Caki2 (cell line): ENCODE measurements at places on chromosomes 3 and 15. TPM values are rescaled to one million over a fixed set of nuclear protein-coding genes. Genes with fewer than 3 reads are reported as not detected.

Gene TMEM108
- not detected in 2 replicates for total RNA-seq

DNA sequence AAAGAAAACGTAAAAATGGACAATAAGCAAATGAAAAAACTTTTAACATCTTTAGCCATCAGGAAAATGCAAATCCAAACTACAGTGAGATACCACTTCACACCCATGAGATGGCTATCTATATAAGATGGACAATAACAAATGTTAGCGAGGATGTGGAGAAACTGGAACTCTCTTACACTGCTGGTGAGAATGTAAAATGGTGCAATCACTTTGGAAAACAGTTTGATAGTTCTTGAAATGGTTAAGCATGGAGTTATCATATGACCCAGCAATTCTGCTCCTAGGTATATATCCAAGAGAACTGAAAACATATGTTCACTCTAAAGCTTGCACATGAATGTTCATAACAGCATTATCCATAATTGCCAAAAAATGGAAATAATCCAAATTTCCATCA is 21.3 kb upstream of the TEX9 start:
- DNase-seq, result no peak

GRCh38 chr15:34056911-34057310 is 17.9 kb upstream of the AVEN start:
- DNase-seq, result peak; percentile 34

DNA sequence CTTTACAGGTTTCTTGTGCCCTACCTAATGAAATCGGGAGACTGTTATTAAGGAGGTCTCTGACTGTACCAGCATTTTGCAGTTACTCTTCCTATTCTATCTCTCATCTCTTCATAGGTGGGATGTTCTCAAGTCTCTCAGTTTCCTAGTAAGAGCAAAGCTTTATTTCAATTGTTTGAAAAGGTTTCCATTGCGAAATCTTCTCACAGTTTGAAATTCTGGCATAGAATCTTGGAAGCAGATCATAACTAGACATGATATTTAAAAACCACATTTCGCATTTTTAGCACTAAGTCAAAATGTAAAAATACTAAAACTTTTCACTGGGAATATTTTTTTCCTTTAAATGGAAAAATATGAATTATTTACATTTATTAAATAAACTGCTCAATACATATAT is 1311.4 kb downstream of the ROBO2 start:
- no peak for DNase-seq

- peak; percentile 45 for DNase-seq
Measured at GRCh38 chr15:55168350-55168974, 28.3 kb downstream of the RSL24D1 start.

GRCh38 chr3:161388855-161389254 is 17.5 kb upstream of the SPTSSB start:
- DNase-seq, result no peak

DNA sequence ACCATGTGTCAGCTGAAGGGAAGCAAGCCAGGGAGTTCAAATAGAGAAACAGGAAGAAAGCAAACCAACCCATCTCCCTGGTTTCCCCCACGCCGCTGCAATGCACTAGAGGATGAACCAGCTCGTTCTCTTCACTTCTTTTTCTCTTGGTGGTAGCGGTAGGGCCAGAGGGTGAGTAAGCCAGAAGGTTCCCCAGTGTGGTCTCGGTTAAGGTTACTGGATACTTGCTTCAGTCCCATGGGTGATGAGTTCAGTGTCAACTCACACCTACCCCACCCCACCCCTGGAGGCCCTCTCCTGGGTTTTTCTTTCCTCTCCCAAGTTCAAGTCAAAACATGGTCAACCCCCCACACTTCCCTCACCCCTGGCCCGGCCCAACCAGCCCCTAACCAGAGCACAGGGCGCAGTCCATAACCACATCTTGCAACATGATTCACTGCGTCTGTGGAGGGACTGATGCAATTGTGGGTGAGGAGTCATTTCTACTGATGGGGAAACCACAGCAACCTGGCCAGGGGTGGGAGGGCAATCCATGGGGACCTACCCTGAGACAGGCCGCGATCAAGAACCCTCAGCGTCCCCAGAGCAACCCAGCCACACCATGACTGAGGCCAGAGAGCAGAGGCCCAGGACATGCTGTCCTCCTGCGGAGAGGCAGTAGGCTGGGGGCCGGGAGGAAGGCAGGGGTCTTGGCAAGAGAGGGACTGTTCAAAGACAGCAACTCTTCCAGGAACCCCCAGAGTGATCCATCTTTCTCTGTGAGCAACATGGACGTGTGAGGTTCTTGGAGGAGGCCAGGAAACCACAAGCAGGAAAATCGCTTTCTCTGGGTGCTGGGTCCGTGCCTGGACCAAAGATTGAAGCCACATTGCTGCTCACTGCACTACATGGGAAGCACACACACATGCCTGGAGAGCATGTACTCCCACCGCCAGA is 276.6 kb downstream of the UACA start:
- peak; percentile 52 for DNase-seq

DNA sequence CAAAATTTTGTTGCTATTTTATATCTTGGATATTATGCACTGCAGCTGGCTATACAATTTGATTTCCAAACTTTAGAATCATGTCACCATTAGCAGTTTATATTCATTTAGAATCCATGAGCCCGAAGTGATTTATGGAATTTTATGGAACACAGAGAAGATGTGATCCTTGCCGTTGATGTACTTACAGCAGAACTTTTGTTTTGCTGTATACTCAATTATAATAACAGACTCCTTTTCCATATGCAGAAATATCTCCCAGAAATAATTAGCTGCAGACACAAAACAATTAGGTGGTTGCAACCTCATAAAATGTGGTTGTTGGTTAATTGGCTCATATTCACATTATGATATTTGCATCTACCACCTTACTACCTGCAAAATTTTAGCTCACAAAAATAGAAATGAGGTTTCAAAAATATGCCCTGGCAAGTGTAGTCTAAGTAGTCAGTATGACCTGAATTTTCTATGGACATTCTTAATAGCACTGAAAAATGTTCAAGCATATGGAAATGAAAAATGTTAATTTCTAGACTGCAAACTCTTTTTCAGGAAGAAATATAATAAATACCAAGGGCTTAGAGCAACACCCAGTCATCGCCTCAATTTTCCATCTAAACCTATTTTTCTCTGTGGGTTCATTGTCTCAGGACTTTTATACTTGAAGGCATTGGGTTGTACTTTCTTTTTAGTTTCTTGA is 997.6 kb downstream of the MCTP2 start:
- no peak for DNase-seq

DNA sequence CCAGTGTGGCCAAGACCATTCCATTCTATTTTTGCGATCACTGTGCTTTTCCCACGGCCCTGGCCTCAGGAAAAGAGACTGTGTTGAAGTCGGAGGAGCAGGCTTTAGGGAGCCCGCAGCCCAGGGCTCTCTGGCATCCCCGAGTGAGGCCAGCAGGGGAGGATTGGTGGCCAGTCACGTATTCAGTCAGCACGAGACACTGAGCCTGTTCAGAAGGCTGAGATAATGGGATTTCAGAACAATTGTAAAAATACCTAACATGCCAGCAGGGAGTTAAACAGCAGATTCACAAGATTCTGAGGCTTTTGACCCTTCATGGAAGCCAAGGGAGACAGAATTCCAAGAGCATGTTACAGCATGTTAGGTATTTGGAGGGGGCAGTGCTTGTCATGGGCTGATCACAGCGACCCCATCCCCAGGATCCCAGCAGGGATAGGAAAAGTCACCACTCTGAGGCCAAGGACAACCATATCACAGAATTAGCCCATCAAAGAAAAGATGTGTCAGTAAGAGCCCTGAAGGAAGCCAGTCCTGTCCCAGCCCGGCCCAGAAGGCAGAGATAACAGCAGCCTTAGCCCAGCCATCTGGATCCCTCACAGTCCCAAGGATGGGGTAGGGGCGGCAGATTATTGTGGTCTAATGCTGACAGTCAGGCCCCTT is 40.6 kb downstream of the AMOTL2 start:
- DNase-seq, result peak; percentile 63

GRCh38 chr15:58678683-58679082 is 70.8 kb downstream of the ADAM10 start:
- no peak for DNase-seq
